ENCODE measurements at places on chromosomes 3 and 15.

- no peak for DNase-seq
Measured at GRCh38 chr15:60840306-60840702, 361.4 kb upstream of the ICE2 start.

DNA sequence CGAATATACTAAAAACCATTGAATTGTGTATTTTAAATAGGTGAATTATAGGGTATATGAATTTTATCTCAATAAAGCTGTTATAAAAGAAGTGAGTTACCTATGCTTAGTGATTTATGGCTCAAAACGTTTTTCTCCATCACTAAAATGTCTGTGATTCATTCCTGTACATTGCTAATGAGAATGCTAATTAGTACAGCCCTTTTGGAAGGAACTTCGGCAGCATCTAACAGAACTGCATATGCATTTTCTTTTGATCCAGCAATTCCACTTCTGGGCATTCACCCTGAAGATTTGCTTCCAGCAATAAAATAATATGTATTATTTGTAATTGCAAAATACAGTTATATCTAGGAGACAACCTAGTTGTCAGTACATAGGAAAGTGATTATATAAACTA, 53.6 kb downstream of the TCF12 start:
- DNase-seq, result no peak

- no peak for DNase-seq
Measured at GRCh38 chr15:40151991-40152390, 8.9 kb upstream of the BUB1B start.

DNA sequence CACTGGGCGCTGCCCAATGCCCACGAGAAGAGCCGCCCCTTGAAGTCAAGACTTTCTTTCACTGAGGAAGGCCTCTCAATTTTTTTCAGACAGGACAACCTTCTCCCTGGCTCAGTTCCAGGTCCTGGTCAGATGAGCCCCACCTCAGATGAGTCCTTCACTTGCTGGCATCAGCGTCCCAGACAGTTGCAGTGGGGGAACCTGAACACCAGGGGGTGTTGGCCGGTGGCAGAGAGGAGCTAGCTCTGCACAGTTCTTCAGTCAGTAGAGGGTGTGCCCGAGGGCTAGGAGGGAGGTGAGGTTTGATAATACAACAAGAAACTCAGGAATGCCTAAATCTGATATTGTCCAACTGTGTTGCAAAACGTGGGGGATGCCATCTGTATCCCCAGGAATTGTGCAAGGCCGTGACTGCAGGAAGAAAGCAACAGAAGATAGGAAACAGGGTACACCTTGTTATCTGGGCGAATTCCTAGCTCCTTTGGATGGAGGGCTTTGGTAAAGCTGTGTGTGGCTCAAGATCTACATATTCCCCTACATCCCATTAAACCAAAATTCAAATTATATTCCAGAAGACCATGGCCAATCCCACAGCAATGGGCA, 34.3 kb downstream of the CCR3 start:
- DNase-seq, result peak; percentile 76

DNA sequence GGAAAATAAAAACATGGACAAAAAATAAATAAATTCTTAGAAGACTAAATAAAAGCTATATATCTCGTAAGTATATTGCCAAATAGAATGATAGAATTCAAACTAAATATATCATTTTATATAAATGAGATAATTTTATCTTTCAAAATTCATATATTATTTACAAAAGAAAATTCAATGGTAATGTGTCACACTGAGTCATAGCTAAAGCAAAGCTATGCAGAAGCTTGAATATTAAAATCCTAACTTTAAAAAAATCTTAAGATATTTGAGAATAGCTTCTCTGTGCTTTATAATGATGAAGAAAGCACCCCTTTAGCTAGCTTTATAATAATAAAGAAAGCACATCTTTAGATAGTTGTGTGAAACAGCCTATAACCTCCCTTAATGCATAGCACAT, 1010.8 kb downstream of the OTOL1 start:
- DNase-seq, result no peak

DNA sequence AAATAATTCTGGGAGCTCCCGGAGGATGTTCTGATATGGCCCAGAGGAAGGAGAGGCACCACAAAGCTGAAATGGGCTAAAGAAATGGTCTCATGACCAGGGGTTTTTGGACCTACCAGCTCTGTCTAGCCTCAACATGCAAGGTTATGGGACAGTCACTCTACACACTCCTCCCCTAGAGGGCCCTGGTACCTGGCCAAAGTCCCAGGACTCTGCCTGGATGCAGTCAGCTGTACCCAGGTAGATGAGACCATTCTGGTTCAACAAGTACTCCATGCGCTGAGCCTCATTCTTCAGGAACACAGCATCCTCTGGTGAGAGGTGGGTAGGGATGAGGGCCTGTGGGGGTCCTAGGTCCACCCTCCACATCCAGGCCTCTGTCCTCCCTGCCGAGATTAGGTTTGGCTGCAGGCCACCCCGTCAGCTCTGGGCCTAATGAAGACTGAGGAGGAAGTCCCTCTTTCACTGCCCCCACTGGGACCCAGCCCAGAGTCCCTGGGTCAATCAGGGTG, 9.5 kb downstream of the EPB42 start:
- DNase-seq, result no peak

DNA sequence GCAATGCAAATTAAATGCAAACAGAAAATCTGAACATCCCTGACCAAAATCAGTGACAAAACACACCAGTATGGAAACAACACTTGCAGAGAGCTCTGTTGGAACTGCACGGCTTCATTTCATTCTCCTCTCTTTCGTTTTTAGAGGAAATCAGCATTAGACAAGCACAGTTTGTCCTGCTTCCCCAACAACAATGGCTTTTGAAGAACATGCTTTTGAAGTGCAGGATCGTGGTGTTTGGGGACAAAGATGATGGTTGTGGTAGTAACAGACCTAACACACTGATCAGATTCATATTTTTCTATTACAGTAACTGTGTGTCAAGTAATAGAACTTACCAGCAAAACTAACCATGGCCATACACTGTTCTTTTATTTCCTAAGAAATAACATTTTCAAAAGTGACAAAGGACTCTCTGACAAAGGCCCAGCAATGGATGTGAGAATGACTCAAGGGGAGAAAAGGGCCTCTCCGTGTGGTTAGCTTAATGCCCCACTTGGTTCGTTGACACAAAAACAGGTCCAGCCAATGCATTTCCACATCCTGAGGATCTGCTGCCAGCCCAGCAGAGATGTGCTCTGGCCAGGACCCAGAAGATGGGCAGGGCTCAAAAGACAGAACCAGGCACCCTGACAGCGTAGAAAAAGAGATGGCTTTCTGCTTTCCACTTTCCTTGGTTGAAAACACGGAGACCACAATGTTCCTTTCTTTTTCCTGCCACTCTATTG, 84.1 kb downstream of the CCNL1 start:
- DNase-seq, result no peak

GRCh38 chr3:127547761-127548605, 42.5 kb downstream of the TPRA1 start:
- DNase-seq, result peak; percentile 76

GRCh38 chr15:43941555-43941954, 114.8 kb downstream of the WDR76 start:
- DNase-seq, result no peak

GRCh38 chr15:33581032-33581431, 270.3 kb downstream of the RYR3 start:
- no peak for DNase-seq

DNA sequence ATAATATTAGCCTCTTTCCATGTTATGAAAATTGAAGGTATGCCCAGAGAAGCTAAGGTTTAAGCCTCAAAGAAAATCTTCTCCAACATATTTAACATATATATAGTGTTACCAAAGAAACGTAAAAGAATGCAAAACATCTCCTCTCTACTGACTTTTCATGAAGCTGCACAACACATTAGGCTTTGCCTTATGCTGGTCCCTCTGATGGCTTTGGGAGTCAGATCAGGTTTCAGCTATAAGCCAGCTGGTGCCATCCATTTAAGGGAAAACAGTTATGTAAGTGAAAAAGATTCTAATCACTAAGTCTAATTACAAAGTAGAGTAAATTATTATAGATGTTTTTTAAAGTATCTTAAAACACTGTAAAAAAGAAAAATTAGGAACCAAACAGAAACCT, 410.5 kb downstream of the LSAMP start:
- DNase-seq, result no peak

DNA sequence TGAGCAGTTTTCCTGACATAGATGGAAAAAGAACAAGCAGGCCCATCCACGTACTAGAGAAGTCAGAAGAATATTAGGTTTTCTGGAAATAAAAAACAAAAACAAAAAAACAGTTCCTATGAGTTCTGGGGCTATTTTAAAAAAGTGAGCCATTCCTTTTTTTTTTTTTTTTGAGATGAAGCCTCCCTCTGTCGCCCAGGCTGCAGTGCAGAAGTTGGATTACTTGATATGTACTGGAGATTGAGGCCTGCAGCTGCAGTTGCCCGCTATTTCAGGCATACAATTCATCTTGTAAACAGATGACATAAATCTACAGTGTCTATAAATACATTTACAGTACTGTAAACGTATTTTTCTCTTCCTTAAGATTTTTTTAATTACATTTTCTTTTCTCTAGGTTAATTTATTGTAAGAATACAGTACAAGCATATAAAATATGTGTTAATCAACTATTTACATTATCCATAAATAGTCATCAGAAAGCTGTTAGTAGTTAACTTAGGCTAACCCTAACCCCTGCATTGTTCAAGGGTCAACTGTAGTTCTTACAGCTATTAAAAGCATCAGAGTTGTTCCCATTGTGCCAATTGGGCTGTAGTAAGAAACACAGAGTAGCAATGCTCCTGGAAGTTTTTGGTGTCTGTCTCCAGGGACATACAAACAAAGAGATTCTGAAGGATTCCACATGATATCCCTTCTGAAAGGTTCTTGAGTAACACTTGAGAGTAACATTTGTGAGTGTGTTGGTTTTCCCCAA, 11.2 kb upstream of the ACTL6A start:
- no peak for DNase-seq

DNA sequence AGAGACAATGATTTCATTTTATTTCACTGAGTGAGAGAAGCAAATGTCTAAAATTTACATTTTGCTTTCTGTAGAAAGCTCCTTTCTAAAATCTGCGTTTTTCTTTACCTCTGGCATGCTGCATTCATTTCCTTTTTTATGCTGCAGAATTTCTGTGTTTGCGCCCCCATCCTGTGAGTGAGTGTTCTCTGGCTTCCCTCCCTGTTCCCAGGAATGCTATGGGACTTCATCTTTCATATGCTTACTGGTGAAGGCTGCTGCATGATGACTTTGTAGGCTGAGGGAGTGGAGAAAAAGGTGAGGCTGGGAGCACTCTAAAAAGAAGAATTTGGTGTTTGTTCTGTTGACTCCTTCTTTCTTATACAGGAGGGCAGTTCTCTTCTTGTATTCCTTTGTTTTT, 7.7 kb upstream of the TMC3 start:
- DNase-seq, result no peak

GRCh38 chr15:67946701-67947100, 106.9 kb upstream of the RNU6-1 start:
- no peak for DNase-seq

DNA sequence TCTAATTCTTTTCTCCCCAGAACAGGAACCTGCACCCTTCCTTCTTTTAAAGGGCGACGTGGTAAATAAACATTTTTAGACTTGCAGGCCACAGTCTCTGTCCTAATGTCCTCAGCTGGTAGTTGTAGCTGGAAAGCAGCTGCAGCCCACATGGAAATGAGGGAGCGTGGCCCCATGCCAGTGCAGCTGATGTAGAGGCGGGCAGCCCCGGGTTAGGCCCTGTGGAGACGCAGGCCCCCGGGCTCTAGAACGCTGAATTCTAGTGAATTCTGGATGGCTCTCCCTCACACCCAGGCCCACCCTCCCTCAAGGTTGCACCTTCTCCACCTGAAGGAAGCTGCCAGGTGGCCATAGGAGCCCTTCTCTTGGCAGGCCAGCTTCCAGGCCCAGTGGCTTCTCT, 52.3 kb downstream of the PGPEP1L start:
- no peak for DNase-seq

- DNase-seq, result no peak
Measured at GRCh38 chr3:130627143-130627855, 110.3 kb downstream of the COL6A6 start.

DNA sequence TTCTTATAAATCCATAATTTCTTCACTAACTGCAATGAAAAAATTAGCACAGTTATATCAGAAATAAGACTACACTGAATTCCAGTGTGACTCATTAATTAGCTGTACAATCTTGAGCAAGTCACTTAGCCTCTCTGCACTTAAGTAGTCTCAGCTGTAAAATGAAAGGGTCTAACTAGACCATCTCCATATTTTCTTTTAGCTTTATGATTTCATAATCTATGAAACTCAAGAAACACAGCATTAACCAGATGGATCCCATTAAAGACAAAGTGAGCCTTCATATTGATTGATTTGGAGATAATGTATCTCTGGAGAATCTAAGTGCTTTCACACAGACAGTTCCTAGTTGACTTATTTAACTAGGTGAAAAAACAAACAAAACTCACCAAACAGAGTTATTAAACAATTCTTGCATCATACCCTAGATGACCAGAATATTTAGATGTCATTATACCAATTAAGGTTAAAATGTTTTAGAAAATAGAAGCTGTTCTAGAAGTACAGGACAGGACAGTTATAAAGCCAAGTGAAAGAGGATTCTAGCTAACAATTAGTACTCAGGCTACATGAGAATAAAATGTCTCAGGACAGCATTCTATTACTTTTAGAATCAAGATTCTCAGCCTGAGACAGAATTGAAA, 11.2 kb downstream of the CSNK1G1 start:
- no peak for DNase-seq

DNA sequence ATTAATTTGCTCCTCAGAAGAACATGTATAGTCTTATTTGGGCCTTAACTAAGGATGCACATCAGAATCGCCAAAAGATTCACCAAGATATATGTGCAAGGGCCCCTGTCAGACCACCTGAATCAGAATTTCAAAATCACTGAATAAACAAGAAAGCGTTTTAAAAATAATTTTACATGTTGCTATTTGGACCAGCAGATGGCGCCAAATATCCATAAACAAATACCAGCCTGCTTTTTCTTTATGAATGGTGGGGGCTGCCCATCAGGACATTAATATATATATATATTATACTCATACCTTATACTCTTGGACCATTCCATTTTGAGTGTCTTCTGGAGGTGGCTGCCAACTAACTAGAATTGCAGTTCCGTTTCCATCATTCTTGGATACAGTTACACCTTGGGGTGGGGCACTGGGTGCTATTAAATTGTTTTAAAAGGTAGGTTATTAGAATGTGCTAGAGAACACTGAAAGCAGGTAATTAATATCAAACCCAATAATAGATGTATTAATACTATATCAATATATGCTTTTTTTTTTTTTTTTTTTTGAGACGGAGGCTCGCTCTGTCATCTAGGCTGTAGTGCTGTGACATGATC, 1108.3 kb downstream of the ROBO1 start:
- DNase-seq, result no peak

GRCh38 chr15:89614164-89614563, 38.9 kb downstream of the TICRR start:
- no peak for DNase-seq

DNA sequence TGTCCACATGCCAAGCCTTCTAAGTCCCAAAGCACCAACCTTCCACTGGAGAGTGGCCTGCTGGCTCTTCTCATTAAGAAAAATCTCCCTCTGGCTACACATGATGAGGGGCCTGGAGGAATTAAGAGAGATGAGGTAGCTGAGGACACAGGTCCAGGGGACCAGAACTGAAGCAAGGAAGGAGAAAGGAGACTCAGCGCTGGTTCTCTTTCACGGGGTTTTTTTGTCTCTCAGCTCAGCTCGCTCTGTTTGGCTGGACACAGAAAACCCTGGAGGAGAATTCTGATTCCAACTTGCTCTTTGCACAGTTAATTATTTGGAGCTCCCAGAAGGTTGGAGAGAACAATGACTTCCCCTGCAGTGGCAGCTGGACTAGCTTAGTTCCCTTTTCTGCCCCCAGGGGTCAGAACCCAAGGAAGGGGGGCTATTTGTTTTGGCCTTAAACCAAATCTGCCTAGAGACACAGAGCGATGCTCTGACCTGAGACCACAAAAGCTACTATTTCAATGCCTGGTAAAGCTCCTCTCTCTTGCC, 507.6 kb downstream of the FHIT start:
- no peak for DNase-seq

Data from activated gamma-delta T cell treated with Interleukin-2 at 50 U/mL for 16 hours (primary cell).